Epithelial cell of proximal tubule (primary cell): ENCODE measurements at places on chromosomes 5 and 9. TPM values are rescaled to one million over a fixed set of nuclear protein-coding genes. Genes with fewer than 3 reads are reported as not detected.
A peak's percentile ranks its signal among the peaks of the same experiment; 100 is the strongest.

The IQGAP2 gene
- total RNA-seq = 0.80 and 1.3 TPM in 2 replicates

The FCN2 gene
- total RNA-seq = not detected in 2 replicates

The SLIT3 gene
- 0.36 and 3.1 TPM in 2 replicates for total RNA-seq

The ACTBL2 gene
- 2.2 and 2.3 TPM in 2 replicates for total RNA-seq

The GADD45G gene
- total RNA-seq = not detected in 2 replicates

The ZNF367 gene
- total RNA-seq = 10.8 and 12.2 TPM in 2 replicates

The KIF12 gene
- 13.5 and 39.3 TPM in 2 replicates for total RNA-seq

The TLE1 gene
- total RNA-seq = 90.9 and 124 TPM in 2 replicates

The CEL gene
- 0.36 and 0.58 TPM in 2 replicates for total RNA-seq

The SPATA31C1 gene
- total RNA-seq = 0.14 TPM in 1 of 2 replicates, not detected in the other

DNA sequence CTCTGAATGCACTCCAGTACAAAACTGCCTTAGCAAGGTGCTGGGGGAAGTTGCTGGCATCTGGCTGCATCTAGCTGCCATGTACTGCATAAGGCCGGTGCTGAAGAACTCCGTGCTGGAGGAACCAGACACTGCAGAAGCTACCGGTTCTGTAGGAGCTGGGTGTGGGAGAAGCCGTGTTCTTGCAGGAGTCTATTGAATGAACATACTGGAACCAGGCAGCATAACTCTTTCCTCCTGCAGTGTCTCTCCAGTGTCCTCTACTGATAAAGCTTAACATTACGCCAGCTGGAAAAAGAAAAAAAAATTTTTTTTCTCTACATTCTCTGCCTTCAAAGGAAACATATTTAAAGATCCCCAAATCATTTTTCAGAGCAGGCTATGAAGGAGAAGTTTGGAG lies 38.5 kb downstream of the VPS13A start:
- DNase-seq = no peak

DNA sequence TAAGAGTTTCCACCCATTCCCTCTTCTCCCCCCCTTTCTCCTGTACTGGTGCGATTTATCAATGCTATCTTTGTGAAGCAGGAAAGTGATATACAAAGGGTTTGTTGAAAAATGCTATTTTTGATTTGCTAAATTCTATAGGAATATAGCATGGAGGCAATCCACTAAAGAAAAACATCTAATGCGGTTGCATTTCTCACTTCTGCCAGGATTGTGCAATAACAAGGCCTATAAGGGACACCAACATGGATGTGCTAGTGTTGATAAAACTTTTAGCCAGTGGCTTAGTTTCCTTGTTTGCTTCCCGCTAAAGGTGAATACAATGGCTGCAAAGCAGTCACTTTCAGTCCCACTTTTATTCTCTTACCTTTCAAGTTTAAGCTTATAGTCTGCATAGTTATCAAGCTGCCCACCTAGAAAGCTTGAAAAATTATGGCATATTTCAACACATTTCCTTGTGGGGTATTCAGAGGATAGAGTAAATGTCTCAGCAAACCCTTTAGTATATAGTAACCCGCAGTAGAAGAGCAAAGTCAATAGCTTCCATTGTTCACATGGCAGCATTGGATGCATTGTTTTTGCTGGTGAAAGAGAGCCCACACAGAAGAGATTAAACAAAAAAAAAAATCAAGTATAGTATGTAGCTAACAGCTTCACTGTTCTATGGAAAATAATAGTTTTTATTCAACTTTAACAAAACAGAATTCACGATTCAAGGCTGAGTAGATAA lies 674.6 kb upstream of the SEMA6A start:
- no peak for DNase-seq

DNA sequence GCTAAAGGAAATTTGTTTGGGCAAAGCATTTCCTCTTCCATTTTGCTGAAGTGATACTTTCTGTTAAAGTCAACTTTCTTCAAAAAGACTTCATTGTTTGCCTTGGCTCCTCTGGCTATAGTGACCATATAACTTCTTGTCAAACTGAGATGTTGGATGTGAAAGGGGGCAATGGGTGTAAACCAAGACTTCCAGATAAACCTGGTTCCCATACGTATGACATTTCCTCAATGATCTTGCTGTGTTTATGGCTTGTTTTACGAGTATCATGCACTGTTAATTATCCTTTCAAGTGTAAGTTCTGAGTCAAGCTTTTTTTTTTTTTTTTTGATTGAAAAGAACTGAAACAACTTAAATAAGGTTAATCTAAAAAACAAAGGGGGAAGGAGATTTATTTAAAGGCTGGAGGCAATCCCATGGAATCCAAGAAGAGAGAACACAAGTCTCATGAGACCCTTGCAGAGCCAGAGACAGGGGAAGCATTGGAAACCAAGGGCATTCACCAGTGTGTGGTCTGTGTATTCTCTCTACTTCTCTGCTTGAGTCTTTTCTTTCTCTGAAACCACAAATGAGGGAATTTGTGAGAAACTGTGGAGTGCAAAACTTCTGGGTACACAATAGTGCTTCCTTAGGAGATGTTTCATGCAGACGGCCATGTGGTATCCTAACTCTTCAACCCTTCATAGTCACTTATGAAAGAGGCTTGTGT lies 335.3 kb downstream of the RAB3C start:
- no peak for DNase-seq

- DNase-seq = no peak
These were observed 16.8 kb downstream of the SLC46A2 start for GRCh38 chr9:112873773-112874405.

DNA sequence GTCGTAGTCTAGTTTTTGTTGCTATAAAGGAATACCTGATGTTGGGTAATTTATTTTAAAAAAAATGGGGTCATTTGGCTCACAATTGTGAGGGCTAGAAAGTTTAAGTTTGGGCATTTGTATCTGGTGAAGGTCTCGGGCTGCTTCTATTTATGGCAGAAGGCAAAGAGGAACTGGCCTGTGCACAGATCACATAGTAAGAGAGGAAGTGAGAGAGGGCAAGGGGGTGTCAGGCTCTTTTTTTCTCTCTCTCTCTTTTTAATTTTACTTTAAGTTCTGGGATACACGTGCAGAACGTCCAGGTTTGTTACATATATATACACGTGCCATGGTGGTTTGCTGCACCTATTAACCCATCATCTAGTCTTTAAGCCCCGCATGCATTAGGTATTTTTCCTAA lies 453.3 kb downstream of the DIRAS2 start:
- no peak for DNase-seq

DNA sequence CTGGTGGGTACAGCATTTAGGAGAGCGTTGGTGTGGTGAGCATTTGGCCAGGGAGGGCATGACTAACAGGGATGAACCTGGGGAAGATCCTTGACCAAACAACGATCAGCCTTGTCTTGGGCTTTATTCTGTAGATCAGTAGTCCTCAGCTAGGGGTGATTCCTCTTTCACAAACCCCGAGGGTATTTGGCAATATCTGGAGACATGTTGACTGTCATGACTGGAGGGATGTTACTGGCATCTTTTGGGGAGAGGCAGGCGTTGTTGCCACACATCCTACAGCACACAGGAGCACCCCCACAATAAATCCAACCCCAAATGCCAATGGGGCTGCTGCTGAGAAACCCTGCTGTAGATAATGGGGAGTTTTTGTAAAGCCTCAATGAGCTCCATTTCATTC lies 43.9 kb downstream of the OSTF1 start:
- no peak for DNase-seq

- DNase-seq = no peak
These were observed 188.6 kb downstream of the TRIM36 start for GRCh38 chr5:114981111-114981510.

GRCh38 chr9:129630967-129631673 lies 5.2 kb downstream of the NTMT1 start:
- DNase-seq = no peak

GRCh38 chr9:136700959-136701667 lies 11.3 kb upstream of the DIPK1B start:
- no peak for DNase-seq

GRCh38 chr5:122757285-122757684 lies 17.6 kb upstream of the SNX2 start:
- no peak for DNase-seq

DNA sequence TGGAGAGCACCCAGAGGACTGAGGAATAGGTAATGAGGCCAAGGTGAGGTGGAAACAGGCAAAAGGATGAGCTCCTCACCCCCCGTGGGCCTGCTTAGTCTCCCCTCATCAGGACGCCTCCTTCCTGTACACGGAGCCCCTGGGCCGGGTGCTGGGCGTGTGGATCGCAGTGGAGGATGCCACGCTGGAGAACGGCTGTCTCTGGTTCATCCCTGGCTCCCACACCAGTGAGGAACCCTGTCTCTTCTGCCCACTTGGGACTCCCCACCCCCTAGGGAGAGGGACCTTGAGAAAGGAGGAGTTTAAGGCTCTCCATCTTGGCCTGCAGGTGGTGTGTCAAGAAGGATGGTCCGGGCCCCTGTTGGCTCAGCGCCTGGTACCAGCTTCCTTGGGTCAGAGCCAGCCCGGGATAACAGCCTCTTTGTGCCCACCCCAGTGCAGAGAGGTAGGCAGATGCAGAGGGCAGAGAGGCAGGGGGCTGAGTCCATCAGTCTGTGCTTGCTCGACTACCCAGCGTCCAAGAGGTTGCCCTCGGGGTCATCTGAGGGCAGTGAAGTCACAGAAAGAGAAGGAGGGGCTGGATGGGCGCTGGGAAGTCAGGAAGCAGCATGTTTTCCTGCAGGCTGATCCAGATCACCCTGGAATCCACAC lies 7.0 kb downstream of the DOLK start:
- no peak for DNase-seq

DNA sequence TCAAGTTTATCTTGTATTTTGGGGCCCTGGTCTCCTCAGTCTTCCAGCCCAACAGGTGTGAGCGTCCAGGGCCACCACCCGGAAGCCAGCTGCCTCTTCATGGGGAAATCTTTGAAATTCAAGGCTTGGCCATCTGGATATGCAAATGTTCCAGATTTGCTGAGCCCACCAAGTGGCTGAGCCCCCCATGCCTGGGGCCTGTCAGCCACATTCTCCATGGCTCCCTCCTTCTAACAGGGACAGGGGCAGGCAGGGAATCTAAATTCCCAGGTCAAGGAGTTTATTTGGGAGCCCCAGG lies 14.2 kb upstream of the CXXC5 start:
- DNase-seq = no peak

- DNase-seq = no peak
These were observed 73.0 kb downstream of the PAX5 start for GRCh38 chr9:36961051-36961450.

GRCh38 chr9:3733039-3733408 lies 207.2 kb upstream of the RFX3 start:
- DNase-seq = no peak

DNA sequence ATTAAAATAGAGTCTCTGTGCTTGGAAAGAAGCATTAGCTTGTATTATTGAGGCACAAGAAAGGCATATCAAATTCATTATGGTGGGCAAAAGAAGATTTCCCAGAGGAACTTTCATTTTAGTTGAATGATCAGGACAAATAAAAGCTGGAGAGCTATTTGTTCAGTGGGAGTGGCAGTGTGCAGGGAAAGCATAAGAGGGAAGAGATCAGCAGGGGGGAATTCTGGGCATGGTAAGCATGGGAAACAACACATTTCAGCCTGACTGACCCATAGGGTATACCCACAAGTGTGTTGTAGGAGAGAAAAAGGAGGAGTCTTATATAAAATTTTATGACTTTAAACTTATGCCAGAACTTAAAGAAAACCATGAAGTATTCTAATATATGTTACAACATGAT lies 167.7 kb upstream of the RASA1 start:
- DNase-seq = no peak

DNA sequence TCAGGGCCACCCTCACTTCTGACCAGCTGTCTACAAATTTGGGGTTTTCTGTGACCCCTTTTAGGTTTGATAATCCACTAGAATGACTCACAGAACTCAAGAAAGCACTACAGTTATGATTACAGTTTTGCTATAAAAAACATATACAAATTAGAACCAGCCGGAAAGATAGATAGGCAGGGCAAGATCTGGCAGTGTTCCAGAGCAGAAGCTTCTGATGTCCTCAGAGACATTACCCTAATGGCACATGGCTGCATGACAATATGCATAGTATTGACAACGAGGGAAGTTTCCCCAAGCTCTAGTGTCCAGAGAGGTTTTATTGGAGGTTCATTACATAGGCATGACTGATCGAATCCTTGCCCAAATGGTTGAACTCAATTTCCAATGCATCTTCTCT lies 158.1 kb downstream of the RAB3C start:
- no peak for DNase-seq

- DNase-seq = no peak
These were observed 1.6 kb upstream of the SUB1 start for GRCh38 chr5:32583582-32584232.

DNA sequence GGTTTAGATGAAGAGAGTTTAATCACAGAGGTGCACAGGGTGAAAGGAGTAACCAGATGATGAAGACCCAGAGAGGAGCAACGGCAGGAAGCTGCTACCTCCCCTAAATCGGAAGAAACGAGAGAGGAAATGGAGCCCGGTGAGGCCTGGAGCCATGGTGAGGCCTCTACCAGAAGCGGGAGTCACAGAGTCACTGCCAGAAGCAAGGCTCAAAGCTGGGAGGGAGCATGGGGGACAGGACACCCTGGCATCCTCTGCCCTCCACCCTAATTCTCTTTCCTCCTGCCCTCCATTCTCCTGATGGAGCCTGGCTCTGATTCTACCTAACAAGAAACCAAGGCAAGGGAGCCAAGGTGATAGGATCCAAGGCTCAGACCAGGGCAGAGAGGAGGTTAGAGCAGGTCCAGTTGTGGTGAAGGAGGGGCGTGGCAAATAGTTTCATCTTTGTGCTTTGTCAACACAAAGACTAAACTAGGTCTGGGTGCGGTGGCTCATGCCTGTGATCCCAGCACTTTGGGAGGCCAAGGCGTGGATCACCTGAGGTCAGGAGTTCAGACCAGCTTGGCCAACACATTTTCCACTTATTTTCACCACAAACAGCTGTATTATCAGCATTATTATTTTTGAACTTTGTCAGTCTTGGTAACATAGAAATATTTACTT lies 134.4 kb upstream of the RAI14 start:
- DNase-seq = no peak

- peak; percentile 16 for DNase-seq
These were observed 422.6 kb downstream of the EFNA5 start for GRCh38 chr5:107248066-107248695.

DNA sequence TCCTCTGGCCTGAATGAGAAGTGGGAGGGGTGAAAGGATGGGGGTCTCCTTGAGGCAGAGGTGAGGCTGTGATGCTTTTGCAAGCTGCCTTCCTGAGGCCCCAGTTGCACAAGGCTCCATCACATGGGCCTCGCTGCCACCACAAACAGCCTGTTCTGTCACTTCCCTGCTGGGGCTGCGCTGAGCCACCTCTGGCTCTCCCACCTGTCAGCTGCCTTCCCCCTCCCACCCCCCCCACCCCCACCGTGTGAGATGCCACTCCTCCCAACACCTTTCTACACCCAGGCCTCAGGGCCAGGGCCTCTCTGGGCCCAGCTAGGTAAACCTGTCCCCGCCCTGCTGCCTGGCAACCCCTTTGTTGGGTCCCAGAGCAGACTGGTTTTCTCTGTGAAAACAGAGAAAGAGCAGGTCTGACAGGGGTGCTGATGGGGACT lies 4.5 kb upstream of the PDLIM4 start:
- DNase-seq = no peak
